ENCODE measurements at places on chromosomes 2 and 18.
A peak's percentile ranks its signal among the peaks of the same experiment; 100 is the strongest.

- DNase-seq, result no peak
Measured at GRCh38 chr2:62741954-62742722, 36.6 kb downstream of the EHBP1 start.

- DNase-seq, result no peak
Measured at GRCh38 chr18:28485210-28485801, 308.4 kb upstream of the CDH2 start.

DNA sequence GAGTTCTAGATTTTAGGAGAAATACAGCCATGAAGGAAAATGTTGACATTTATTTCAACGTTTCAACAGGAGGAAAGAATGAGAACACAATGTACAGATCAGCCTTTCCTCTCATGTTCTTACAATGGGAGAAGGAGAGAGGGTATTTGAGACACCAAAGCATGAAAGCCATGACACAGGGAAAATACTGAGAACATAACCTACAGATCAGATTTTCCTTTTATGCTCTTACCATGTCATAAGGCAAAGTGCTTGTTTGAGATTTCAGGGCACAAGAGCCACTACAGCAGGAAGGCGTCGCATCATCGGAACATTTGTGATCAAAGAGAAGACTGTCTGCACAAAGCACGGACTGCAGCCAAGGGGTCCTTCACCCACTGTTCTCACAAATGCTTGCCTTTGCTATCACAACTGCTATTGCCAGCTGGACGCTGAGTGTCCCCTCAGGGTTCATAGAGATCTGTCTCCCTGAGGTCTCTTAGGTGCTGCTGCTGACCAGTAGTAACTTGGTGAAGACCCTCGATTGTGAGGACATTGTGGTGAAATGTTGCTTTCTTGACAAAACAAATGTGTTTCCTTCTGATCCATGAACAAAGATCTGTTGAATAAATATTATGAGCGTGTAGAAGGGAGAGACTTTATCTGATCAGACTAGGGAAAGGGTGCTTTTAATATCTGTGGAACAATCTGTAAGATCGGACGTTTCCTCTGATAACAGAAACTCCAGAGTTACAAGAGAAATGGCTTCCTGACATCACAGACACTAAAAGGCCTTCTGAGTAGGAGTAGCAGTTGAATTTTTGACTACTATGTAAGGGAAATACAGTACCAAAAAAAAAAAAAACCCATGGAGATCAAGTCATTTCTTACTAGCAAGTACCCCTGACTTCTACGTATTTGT, 6.4 kb upstream of the IL1RL1 start:
- DNase-seq, result no peak

DNA sequence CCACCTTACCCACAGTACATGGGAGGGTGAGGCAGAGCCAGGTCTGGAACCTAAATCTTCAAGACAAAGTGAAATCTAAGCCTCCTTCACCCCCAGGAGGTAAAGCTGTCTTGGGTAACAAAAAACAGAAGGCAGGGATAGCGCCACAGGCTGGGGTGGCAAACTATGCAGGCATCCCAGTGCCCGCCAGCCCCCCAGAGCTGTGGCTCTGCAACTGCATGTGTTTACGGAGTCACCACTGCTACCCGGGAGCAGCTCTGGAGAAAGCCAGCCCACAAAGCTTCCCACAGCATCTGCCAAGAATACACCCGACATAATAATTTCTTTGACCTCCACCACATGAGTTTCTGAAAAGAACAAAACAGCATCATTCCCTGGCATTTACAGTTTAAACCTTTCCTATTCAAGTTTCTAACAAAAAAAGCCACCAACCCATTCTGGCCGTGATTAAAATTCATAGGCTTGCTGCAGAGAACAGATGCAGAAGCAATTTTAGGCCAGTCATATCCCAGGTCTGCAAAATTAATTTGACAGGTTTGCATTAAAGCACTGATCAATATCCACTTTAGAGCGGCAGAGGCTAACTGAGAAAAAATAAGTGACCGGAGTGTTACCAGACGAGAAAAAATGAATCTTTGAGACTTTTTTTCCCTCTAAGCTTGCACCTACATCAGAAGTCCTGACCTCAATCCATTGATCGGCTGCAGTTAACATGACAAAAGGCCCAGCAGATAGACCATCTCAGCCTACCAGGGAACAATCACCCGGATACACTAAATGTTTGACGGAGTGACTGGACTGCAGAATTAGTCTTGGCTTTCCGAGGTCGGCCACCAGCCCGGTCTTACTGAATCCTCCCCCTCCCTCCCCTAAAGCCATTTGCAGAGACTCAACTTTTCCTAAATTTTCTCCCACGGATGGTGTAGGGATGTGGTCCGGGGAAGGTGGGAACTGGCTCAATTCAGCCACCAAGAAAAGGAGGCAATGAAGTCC, 309.6 kb upstream of the SKOR2 start:
- DNase-seq, result no peak

DNA sequence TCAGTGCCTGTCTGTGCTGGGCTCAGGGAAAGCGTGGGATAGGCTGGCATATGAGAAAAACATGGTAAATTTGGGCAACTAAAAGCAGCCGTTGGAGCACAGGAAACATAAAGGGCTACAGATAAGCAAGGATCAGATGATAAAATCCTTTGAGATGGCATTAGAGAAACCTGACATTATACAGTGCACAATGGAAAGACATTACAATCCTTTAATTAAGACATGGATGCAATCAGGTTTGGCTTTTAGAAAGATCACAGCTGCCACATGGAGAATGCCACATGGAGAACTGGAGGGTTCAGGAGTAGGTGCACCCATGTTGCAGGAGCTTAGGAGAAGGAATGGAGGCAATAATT, 117.3 kb downstream of the CDC42EP3 start:
- no peak for DNase-seq

GRCh38 chr18:67144329-67144728, 372.2 kb downstream of the DSEL start:
- peak; percentile 48 for DNase-seq

DNA sequence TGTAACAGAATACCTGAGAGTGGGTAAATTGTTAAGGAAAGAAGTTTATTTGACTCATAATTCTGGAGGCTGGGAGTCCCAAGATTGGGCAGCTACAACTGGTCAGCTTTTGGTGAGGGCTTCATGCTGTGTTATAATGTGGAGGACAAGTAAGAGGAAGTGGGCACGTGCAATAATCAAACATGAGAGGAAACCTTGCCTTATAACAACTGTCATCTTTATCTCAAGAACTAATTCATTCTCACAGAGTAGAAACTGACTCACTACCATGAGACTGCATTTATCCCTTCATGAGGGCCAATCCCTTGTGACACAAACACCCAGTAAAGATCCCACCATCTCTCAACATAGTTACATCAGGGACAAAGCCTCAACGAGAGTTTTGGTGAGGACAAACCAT, 318.1 kb upstream of the NT5C1B start:
- no peak for DNase-seq

- no peak for DNase-seq
Measured at GRCh38 chr2:220916931-220917330, 655.2 kb downstream of the EPHA4 start.

DNA sequence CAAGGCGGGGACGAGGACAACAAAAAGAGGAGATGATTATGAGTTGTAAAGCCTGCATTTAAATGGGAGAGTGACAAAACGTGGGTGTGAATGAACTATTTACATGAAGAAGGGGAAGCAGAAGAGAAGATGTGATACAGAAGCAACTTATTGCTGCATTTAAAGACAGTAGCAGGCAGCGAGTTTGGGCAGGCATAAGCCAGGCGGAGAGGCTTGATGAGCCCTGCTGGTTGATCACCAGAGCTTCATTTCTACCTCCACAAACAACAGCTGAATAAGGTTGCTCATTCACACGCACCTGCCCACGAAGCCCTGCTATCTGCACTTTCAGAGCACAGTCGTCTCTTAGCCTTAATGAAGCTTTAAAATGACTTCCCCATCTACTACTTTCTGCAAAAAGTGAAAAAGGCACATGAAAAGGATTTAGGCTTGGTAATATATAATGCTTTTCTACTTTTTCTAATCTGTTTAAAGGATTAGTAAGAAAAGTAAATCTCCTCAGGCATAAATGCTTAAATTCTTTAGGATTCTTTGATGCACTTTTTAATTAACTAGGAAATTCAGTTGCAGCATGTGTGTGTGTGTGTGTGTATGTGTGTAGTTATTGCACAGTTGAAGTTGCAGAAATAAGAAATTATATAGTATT, 3.1 kb downstream of the SLC38A11 start:
- peak; percentile 61 for DNase-seq

DNA sequence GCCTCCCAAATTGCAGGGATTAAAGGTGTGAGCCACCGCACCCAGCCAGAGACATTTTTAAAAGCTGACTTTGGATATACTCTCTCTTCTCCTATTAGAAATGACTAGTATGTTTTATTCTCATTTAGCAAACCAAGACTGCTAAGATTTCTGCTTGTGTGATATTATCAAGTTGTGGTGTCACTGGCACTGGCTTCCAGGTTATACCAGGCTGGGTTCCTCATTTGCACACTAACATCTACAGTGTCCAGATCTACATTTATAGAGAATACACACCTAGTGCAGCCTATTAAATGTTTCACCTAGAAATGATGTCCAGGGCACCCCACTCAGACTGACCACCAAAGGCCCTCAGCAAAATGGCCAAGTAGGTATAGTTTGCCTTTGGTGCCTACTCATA, 265.3 kb upstream of the STON1 start:
- no peak for DNase-seq

DNA sequence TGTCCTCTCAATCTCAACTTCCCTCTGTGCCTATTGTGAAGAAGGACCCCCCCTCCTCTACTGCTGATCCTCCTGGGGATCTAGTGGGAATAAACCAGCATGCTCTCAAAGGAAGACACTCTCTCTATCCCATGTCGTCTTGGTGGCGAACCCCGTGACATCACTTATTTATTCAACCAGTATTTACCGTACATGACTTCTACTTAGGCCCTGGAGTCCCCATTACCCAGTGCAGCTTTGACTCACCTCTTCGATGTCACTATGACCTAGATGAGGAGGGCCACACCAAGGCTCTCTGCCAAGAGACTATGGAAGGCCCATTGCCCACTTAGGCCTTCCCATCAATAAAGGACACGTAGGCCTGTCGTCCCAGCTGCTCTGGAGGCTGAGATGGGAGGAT, 16.7 kb downstream of the ASPRV1 start:
- no peak for DNase-seq

DNA sequence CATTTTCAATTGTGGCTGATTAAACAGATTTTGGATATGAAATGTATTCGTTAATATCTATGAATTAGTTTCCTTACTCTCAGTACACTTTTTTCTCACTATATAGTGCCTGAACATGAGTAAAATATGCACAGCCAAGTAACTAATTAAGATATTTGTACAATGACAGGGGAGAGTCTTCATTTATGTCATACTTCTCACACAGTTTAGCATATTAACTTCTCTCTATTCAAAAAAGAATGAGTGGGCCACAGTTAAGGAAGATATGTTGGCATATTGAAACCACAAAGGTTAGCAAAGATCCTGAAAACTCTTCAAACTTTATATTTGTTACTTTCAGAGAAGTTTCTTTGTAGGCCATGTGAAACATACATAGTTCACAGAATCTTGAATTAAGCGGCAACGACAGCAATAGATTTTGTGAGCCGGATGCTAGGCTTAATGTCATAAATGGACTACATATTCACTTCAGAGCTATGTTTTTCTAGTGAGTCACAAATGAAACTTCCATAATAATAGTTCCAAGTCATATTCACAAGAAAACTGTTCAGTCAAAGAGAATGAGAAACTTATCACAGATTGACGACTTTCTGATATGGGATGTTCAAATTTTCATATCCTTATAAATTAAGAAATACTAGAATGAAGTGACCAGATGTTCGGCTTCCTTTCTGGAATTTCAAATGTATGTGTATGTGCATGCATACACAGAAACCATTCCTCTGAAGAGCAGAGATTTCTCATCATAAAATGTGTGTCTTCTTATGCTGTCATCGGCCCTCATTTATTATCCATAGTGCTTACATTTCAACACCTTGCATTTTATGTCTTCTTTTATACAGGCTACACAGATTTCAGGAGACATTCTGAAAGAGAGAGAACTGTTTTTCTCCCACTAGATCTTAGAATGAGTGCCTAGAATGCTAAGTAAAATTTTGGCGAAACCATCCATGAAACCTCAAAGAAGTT, 584.0 kb downstream of the SATB2 start:
- no peak for DNase-seq

DNA sequence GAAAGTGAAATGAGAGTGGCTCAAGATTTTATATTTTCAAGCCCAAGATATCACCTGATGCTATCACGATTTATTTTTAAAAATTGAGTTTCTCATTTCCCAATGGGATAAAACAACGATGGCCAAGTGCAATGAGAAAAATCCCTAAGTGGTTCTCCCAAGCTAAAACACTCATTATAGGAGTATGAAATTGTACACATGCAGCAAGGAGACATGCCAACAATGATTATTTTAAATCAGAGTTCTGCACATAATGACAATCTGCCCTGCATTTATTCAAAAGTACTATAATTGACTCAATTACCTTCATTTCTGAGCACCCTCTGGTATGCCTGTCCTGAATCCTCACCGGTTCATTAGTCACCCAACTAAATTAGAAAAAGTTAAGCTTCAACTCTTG, 12.7 kb downstream of the CYTIP start:
- no peak for DNase-seq

GRCh38 chr2:68099260-68099659, 36.5 kb upstream of the C1D start:
- no peak for DNase-seq

DNA sequence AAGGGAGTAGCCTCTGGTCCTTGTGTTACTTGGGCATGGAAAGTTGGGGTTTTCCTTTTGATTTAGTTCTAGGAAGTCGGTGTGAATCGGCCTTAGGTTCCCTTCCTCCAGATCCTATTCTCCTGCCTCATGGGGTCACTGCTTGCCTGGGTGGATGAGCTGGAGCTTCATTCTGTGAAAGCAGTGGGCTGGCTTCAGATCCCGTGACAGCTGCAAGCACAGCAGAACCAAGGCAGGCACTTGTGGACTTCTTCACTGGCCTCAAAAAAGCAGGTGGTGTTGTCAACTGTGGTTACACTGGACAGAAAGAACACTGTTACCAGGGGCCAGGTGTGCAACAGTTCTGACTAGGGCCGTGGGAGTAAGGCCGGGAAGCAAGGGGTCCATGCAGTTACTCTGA, 243.4 kb downstream of the LDLRAD4 start:
- DNase-seq, result no peak

DNA sequence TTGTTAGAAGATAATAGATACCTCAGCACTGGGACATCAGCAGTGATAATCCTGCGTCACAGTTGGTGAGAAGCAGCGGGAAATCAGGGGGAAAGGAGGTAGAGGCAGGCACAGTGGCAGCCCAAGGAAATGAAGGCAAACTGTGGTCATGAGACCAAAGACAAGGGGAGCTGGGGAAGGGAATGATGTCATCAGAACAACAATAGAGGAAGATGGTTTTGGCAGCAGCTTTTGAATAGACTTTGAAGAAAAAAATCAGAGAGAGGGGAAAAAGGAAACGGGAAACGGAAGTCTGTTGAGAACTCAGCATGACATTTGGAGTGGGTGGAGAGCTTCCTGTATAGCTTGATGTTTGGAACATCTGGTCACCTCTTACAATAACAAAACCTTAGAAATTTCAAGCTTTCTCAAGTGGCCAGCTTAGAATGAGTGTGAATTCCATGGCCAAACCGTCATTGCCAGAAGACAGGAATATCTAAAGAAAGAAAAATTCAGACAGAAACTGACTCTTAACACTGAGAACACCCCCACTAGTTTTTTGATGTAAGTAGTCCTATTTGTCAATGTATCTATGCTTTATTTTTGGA, 18.4 kb upstream of the YES1 start:
- DNase-seq, result no peak

- no peak for DNase-seq
Measured at GRCh38 chr2:233081232-233081730, 21.1 kb downstream of the INPP5D start.

- DNase-seq, result peak; percentile 93
Measured at GRCh38 chr2:11465485-11466306, at the start of gene E2F6. Gene E2F6, minus strand, starts transcription at chr2:11466161. Its CDS starts 282 bp downstream, at chr2:11465879.
